ENCODE measurements at places on chromosomes 1 and 21. TPM values are rescaled to one million over a fixed set of nuclear protein-coding genes. Genes with fewer than 3 reads are reported as not detected.

Gene LRP8
- 8.3 TPM for total RNA-seq

Gene PLD5
- total RNA-seq, result not detected

Gene CAMSAP2
- total RNA-seq, result 55.7 TPM

Gene GNAT2
- total RNA-seq, result 0.29 TPM

Gene VPS26C
- 91.6 TPM for total RNA-seq

Gene PEAR1
- 17.0 TPM for total RNA-seq

Gene SFN
- total RNA-seq, result under 0.01 TPM

Gene TAS1R3
- under 0.01 TPM for total RNA-seq

Gene KLHDC8A
- total RNA-seq, result not detected

Gene FAM72C
- total RNA-seq, result 0.59 TPM

Gene ADAMTS1
- total RNA-seq, result 243 TPM

Gene MFSD2A
- 3.6 TPM for total RNA-seq
